NCI-H1694 (cell line): ENCODE measurements at places on chromosomes 2 and 18.
A peak's percentile ranks its signal among the peaks of the same experiment; 100 is the strongest.

- no peak for DNase-seq
Observed at GRCh38 chr2:32061973-32062861, 1.1 kb upstream of the SPAST start.

DNA sequence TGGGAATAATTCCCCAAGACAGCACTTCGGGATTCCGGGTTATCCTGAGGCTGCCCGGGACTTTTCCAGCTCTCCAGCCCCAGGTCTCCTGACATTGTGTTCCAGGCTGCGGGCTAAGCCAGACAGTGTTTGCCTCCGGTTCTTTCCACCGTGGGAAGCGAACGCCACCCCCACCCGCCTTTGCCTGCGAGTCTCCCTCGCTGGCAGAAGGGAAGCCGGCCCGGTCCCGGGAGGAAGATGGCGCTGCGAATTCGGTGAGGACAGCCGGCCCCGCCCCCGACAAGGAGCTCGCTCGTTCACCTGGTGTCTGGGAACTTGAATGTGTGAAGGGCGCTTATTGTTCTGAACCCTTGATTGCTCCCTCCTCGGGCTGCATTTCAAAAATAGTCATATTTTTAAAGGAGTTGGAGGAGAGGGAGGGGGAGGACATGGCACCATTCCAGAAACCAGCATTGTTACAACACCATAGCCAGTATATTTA is 2.9 kb downstream of the LRATD1 start:
- DNase-seq, result peak; percentile 60

DNA sequence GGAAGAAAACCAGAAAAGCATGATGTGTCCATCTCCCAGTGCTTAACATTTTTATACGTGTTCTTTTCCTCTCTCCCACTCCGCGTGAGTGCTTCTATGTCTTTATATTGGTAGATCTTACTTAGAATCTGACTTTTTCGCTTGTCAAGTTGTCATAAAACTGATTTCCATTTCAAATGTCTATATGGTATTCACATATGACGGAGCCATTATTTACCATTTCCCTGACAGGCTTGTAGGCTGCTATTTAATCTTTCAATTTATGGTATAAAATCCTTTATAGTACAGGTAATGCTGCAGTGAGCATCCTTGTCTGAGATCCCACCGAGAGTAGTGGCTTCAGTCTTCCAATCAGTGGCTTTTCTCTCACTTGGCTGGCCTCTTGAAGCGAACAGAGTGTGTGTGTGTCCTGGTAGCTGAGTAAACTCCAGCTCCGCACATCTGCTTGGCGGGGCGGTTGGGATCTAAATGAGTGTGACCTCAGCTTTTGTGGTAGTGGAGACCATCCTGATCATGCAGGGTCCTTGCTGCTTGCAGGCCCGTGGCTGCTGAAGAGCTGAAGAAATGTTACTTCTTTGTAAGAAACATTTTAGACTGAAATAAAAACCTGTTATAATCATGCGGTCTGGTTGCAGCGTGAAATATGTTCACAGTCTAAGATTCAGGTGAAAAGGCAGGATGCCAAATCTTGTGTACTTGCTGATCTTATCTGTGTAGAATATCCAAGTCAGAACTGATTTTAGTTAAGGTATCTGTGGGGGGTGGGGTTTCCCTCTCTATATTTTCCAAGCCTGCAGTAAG is 40.2 kb downstream of the INPP4A start:
- DNase-seq, result no peak

DNA sequence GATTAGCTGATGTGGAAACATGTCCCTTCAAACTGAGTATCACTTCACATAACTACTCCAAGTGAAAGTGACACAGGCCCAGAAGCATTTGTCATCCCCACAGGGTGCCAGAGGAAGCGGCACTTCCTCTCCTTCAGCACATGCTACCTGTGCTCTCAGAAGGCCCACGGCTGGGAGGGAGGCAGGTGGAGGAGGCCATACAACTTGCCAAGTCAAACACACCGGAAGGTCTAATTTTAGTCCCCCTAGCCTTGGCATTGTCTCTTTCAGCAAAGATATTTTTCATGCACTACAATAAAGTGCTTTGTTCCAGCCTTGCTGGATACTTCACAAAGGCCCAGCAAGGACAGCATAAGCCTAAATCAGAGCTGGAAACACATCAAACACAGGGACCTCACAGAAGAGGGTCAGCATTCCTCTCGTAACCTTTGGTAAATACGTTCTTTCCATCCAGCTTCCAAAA is 38.0 kb downstream of the VSNL1 start:
- no peak for DNase-seq

DNA sequence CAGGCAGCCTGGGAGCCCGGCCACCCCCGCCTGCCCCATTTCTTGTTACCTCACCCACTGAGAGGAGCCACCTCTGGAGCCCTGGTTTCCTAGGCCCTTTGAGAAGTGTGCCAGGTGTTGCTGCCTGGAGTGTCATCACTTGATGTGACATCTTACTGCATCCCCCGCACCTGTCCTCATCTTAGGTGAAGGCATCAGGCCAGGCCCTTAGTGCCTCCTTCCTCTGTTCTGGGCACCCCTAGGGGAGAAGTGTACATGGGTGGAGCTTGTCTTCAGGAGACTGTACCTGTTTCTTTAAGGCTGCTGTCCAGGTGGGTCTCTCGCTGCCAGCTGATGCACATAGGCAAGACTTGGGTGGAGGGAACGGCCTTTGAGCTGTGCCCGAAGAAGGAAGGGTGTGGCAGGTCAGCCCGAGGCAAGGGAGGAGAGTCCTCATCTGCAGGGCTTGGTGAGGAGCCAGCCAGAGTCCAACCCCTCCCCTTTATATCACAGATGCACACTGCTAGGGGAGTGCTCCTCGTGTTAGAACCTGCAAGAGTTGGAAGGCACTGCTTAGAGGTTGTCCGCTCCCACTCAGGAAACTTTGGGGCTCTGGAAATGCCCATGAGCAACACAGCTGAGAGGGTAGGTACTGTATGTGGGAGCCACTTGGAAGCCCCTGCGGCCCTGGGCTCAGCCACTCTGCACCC is 45.9 kb downstream of the NCK2 start:
- peak; percentile 12 for DNase-seq

- no peak for DNase-seq
Observed at GRCh38 chr18:1544016-1544415, 639.3 kb downstream of the ADCYAP1 start.

- DNase-seq, result no peak
Observed at GRCh38 chr2:152339556-152340286, 4.7 kb downstream of the FMNL2 start.

GRCh38 chr2:36960005-36960675 is 6.2 kb downstream of the STRN start:
- no peak for DNase-seq

DNA sequence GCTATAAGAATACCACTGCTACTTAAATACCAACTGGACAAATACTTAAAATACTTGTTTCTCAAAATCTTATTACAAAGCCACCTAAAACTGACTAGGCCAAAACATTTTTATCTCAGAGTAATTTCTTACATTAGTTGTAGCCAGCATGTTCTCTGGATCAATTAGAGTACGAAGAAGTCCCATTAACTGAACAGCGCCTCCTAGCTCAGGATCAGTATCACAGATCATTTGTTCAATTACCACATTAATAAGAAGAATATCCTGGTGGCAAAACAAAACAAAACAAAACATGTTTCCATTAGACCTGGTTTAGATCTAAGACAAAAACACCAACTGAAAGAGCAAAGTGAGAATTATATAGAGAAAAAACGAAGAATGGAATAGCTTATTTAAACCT is 36.0 kb downstream of the PPP4R3B start:
- DNase-seq, result peak; percentile 4

- DNase-seq, result no peak
Observed at GRCh38 chr2:127618551-127619202, 27.3 kb upstream of the GPR17 start.

DNA sequence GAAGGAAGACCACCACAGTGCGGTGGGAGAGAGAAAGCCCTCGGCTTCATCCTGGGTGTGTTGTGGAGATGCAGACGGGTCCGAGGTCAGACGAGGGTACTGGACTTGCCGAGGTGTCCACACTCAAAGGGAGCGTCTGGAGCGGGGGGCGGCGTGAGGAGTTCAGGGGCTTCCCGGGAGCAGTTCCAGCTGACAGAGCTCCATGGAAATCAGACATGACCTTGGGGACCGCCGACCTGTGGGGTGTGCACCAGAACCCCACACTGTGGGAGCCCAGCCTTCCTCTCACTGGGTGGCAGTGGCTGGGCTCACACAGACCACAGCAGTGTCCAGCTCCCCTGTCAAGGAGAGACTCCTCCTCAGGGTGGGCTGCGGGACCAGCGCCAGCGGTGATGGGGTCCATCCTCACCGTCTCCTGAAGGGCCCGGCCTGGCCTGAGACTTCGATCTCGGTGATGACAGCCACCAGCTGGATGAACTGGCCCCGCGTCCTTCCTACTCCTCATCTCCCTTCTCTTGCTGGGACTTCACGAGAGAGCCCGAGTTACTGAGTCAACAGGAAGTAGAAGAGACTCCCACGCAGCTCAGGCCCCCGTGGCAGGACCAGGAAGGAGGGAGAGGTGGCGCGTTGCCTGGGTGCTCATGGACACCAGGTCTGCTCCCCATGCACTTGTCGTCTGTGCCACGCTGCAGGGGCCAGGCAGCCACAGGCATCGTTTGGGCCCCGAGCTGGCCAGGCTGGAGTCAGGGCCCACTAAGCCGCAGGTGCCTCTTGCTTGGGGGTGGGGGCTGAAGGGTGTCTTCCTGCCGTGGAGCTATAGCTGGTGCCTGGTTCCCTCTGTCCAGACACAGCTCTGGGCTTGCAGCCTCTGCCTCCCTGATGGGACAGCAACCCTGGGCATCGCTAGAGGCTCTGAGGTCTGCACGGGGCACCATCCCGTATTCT is 101.9 kb upstream of the CTDP1 start:
- DNase-seq, result no peak

- no peak for DNase-seq
Observed at GRCh38 chr2:13666582-13667414, 950.1 kb downstream of the TRIB2 start.

DNA sequence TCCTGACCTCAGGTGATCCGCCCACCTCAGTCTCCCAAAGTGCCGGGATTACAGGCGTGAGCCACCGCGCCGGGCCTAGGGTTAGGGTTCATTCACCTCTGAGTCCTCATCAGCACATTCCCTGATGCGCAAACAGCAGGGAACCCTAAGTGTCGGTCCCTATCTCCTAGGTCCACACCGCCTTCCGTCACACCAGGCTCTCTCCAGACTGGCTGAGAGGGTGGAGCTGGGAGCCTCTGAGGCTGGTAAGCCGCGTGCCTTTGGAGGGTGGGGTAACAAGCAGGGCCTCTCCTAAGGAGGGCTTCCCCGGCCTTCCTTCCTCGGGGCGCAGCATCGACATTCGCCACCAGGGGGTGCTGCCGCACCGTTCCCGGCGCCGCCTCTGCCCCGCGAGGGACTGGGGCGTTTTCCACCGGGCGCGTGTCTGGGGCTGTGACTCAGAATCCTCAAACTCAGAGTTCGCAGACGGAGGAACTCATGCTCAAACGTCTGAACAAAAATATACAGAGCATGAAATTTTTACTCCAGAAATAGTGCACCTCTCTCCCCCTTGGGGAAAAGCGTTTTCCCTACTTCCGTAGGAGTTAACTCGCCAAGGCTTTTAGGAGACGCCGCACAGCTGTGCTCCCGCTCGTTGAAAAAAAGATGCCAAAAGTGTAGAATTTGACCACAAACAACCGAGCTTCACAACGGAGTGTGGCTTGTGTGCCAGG is 63.9 kb upstream of the ASAP2 start:
- peak; percentile 78 for DNase-seq

DNA sequence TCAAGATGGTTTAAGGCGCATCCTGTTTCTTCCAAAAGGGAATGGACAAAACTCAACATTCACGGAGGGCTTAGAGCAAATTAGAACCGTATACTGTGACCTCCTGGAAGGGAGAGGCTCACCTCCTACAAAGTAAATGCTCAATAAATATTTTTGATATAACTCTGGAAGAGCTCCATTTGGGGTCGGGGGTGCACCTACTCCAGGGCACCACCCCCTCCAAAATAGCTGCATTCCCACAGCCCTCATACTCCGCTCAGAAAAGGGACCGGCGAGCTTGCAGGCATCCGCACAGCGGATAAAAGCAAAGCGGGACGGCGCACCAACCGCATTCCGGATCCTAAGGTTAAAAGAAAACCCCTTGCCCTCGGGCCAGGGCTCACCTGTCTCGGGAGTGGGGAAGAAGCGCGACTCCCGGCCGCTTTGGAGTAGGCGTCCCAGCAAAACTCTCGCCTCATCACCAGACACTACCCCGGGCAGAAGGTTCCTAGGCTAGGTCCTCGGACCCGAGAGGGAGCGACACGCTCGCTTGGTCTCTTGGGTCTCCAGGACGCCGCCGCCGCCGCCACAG is 378 bp downstream of the WDPCP start:
- DNase-seq, result no peak

- no peak for DNase-seq
Observed at GRCh38 chr2:33002863-33003262, 56.1 kb downstream of the LTBP1 start.

GRCh38 chr2:15662026-15662425 is 70.4 kb downstream of the DDX1 start:
- DNase-seq, result no peak

GRCh38 chr18:31595121-31595771 is 3.6 kb downstream of the TTR start:
- DNase-seq, result no peak

DNA sequence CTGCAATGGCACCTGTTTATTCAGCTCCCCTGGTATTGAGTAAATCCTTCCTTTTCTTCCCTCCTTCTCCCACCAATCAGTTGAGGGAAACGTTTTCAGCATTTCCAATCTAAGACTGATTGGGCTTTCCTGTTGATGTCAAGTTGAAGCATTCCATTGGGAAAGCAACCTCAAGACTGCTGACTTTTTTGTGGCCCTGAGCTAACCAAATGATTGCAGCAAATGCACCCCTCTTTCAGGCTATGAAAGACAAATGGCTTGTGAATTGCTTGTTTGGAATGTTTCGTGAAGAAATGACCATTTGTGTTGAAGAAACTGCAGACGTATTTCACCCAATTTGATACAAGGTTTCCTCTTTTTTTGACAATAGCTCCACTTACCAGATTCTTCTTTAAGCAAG is 303.5 kb downstream of the EPHA4 start:
- DNase-seq, result no peak

- no peak for DNase-seq
Observed at GRCh38 chr2:160205505-160205904, 5.4 kb upstream of the ITGB6 start.

GRCh38 chr2:70691497-70692140 is 76.4 kb downstream of the ADD2 start:
- no peak for DNase-seq

DNA sequence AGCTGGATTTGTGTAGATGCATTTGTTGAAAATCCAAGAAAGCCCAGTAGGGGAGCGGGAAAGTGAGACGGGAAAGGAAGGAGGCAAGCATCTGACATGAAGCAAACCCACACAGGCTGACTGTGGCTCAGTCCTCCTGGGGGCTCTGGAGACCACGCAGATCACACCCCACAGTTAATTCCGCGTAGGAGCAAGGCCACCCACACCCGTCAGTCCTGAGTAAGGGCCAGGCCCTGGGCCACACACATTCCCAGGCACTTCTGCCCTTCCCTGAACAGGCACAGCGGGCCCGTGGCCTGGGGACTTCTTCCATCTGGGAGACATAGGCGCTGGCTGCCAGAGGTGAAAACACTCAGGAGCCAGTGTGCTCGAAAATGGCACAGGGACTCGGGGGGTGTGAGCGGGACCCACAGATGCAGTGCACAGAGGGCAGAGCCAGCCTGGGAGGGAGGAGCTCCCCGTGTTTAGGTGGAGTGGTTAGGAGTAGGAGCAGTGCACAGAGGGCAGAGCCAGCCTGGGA is 19.4 kb upstream of the PRLH start:
- DNase-seq, result no peak
